ENCODE measurements at places on chromosomes 3 and 15. TPM values are rescaled to one million over a fixed set of nuclear protein-coding genes. Genes with fewer than 3 reads are reported as not detected.

Gene LEO1
- polyA plus RNA-seq = 22.5 TPM

Gene ETV5
- polyA plus RNA-seq = 1.8 TPM

- DNase-seq = no peak
Measured at GRCh38 chr3:171181907-171182690, 155.6 kb upstream of the SLC2A2 start.

DNA sequence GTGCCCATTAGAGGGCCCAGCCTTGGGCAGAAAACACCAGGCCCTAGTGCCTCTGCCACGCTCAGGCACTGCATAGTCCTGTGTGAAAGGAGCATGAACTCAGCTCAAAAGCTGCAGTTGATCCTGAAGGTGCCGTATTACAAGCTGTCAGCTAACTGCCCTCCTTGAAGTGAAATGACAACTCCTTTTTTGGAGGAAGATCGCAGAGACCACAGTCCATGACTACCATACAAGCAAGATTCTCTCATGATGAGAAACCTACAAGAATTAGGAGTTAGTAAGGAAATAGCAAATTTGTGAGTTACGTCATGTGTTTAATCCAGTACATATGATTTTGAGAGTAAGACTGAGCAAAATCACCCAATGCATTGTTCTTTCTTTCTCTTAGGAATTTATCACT lies 513.9 kb upstream of the NR2F2 start:
- no peak for DNase-seq

DNA sequence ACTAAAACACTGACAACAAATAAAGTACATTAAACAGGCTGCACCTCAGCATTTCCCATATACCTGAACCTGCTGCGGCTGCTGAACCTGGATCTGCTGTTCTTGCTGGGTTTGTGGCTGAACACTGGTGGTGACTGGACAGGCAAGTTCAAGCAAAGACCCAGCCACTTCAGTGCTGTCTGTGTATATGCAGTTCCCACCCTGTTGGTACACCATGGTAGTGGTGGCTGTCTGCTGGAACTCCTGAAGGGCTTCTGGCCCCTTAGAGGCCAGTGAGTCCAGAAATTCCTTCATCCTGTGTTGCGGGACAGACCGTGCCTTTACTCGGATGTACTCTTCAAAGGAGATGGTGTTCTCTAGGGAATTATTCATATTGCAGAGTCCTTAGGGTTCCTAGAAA lies 17.2 kb downstream of the QRICH1 start:
- DNase-seq = no peak

GRCh38 chr15:75672646-75673425 lies 25.1 kb downstream of the SNX33 start:
- DNase-seq = peak; percentile 63

Gene PCOLCE2
- 3.2 TPM for polyA plus RNA-seq

GRCh38 chr15:78751602-78751979 lies 59.7 kb downstream of the ADAMTS7 start:
- DNase-seq = peak; percentile 11

GRCh38 chr3:49671291-49672288 lies 2.6 kb upstream of the APEH start:
- peak; percentile 68 for DNase-seq

- no peak for DNase-seq
Measured at GRCh38 chr3:37210230-37210629, 35.8 kb upstream of the LRRFIP2 start.

Gene GOLGA8G
- not detected for polyA plus RNA-seq

Gene KNG1
- polyA plus RNA-seq = not detected

GRCh38 chr15:68430471-68431036 lies 1.4 kb downstream of the ITGA11 start:
- DNase-seq = peak; percentile 3

DNA sequence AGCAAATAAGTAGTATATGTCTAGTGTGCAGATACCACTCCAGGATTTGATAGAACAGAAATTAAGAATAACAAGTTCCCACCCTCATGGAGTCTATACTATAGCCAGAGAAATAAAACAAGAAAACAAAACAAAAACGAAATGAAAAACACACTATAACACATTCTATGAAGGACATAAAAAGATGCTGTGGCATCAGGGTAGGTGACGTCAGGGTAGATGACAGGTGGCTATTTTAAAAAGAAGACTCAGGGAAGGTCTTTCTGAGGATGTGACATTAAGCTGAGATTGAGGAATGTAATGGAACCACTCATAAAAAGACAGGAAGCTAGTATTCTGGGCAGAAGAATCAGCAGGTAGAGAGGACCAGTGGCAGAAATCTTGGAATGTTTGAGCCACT lies 469.6 kb downstream of the RAP2B start:
- no peak for DNase-seq

DNA sequence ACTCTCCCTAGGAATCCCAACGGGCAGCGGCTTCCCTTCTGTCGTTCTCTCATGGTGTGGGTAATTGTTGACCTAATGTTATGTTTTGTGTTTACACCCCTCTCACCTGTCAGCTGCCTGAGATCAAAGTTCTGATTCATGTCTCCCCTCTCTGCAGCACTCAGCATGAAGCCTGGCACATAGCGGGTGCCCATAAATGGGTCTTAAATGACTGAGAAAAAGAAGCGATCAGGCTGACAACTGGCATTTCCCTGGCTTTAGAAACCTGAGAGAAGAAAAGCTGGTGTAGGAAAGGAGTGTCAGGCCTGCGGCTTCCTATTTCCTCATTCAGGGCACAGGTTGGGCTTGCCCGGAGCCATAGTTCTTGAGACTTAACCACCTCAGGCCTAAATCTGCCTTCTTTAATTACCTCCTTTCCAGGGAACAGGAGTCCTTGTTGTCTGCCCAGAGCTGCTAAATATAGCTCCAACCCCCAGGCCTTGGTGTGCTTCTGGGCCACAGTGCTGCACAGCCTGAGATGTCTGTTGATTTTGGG lies 31.8 kb downstream of the LPP start:
- DNase-seq = no peak

- DNase-seq = no peak
Measured at GRCh38 chr3:100706365-100706764, 2.9 kb upstream of the TFG start.

GRCh38 chr3:4812591-4812990 lies 166.6 kb upstream of the BHLHE40 start:
- no peak for DNase-seq

GRCh38 chr15:59439576-59439975 lies 1.6 kb downstream of the FAM81A start:
- DNase-seq = no peak

DNA sequence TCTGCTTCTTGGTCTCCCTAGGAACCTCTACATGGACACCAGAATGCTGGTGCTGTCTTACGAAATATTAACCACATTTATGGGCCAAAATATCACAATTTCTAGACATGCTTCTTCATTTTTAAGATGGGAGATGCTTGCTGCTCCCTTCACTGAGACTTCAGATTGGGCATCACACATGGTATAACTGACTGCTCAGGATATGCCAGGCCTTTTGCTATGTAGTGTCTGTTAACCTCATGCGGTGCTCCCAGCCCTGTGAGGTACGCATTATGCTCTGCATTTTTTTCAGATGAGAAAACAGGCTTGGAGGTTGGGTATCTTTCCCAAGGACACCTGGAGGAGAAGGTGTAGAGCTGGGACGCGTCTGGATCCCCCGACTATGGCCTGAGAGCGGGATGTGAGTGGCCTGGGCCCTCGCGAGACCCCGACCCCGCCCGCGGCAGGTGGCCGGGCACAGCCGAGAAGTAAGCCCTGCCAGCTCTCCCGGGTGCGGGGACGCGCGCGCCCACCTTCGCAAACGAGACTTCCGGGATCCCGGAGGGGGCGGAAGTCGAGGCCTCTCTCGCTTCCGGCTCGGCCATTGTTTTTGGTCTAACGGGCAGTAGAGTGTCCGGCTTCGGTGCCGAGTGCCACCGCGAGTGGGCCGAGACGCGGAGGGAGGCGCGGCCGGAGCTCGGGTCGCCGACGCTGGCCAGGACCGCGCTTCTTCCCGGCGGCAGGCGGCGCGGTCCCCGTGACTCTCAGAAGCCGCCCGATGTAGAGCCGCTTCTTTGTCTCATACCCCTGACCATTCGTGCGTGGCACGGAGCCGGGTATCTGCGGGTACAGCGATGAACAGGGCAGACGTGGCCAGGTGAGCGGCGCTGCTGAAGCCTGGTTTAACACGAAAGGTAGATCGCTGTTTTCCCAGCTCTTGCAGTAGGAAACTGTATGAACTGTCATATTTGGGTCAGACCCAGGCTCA lies at the start of gene ZKSCAN7:
Gene ZKSCAN7 (plus strand): TSS at position 568 of the 967 bp plus-strand sequence. CDS start 1,855 bp downstream, outside the sequence.
- DNase-seq = peak; percentile 64

- no peak for DNase-seq
Measured at GRCh38 chr3:86815880-86816279, 175.1 kb downstream of the VGLL3 start.

GRCh38 chr3:178451799-178452198 lies 84.4 kb upstream of the KCNMB2 start:
- no peak for DNase-seq

DNA sequence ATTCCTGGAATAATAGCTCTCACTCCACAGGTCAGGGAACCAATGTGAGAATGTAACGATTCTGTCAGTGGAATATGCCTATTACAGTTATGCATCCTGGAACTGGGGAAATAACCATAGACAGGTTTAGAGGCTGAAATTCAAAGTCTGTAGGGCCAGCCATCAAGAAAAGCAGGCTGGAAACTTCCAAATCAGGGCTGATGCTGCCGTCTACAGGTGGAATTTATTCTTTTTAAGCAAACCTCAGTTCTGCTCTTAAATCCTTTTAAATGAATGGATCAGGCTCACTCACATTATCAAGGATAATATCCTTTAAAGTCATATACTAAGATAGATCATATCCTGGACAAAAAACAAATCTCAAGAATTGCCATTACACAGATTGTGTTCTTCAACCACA lies 699.8 kb downstream of the NR2F2 start:
- no peak for DNase-seq

Gene LSMEM2
- 0.60 TPM for polyA plus RNA-seq

DNA sequence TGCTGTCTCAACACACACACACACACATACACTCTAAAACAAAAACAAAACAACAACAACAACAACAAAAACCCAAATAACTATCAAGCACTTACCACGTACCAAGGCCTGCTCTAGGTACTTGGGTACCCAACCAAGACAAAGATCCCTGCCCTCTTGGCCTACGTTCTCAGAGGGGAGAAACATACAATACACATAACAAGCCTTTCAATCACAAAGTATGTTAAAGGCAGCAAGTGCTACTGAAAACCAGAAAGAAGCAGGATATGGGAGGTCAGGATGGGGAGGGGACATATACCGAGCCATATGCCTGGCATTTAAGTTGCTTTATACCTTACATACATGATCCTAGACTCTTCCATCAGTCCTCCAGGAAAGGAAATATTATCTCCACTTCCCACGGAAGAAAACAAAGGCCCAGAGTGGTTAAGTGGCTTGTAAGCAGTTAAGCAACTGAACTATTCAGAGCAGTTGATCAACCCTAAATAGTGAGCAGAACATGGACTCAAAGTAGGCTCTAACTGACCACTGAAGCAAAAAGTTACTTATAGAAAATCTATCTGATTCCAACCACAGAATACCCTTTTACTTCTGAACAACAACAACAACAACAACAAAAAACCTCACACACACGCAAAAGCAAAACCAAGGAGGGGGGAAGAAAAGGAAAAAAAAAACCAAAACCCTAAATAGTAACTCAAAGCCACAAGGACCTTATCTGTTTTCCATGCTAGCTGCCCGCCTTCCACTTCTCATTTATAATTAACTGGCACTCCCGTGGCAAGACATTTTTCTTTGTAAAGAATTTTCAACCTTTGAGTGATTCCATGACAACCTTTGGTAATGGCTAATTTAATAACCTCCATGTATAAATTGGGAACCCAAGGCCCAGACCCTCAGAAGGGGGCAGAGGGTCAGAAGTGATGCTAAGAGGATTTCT lies 21.0 kb downstream of the PRICKLE2 start:
- DNase-seq = no peak

Gene MYLK
- polyA plus RNA-seq = 167 TPM

DNA sequence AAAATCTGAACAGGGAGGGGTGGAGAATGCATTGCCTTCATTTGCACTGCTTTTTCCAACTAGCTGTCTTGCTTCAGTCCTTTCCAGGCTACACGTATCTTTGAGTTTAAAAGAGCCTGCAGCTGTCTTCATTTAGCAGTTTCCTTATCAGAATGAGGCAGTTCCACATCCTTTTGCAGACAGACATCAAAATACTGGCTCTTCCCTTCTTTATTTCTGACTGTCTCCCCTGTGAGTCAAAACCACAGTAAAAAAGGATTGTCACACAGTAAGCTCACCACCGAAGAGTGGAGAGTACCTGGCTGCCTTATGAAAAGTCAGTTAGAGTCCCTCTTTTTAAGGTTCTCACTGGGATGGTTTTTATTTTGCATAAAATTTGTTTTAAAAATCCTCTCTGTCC lies 205.5 kb upstream of the CD96 start:
- DNase-seq = no peak

DNA sequence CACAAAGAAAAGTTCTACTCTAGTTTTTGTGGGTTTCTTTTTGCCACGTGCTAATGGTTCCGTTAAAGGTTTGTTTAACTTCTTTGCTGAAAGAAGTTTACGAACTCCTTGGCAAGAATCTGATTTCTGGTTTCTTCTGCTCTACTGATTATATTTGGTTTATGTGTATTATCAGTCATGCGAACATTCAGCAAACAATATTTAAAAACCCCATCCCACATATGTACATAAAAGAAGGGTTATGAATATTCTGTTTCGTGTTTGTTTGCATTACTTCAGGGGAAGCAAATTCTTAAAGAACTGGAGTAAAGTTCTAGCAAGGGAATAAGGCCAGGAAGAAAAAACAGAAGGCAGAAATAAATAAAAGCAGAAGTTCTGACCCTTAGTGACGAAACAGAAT lies 9.8 kb downstream of the LARS2 start:
- DNase-seq = no peak

DNA sequence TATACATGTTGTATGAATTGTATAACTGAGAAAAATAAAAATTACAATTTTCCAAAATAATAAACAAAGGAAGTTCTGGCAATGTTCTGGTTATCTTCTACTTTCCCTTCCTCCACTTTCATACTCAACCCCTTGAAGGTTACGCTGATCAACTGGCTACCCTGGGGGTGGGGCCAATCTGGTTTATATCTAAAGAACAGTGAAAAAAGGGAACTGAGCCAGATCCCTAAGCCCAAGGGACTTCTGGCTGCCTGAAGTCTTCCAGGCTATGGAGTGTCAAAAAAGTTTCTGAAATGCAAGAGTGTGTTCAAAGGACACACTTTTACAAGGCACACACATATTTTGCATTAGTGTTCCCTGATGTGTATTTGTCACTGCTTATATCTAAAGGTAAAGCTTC lies 591.9 kb downstream of the ROBO1 start:
- DNase-seq = no peak

DNA sequence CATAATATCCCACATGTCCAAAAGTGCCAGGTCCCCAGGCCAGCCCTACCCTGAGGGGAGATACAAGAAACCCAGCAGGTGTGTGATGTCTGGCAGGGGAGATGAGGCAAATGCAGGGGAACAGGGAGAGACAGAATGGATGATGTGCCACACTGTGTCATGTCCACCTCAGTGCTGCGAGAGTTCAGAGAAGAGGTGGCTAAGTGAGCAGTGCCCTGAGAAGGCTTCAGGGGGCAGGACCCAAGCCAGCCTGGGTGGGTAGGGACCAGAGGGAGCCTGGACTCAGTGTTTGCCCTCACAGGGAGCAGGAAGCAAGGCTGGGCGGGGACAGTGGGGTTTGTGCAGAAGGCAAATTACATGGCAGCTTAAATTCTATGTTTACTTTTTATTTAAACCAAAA lies 61.2 kb downstream of the KLHL6 start:
- DNase-seq = no peak

Gene VEPH1
- polyA plus RNA-seq = 0.48 TPM
